Activated CD8-positive, alpha-beta T cell treated with anti-CD3 and anti-CD28 coated beads for 36 hours (primary cell): ENCODE measurements at places on chromosomes 13 and 19. TPM values are rescaled to one million over a fixed set of nuclear protein-coding genes. Genes with fewer than 3 reads are reported as not detected.

CGB8 gene
- total RNA-seq = not detected

CADM4 gene
- 0.22 TPM for total RNA-seq

CYP2A7 gene
- not detected for total RNA-seq

TMEM272 gene
- total RNA-seq = 0.32 TPM

PTH2 gene
- not detected for total RNA-seq

CCDC169 gene
- total RNA-seq = not detected

ZNF578 gene
- 0.72 TPM for total RNA-seq

FPR3 gene
- not detected for total RNA-seq

C19orf67 gene
- not detected for total RNA-seq

HSH2D gene
- total RNA-seq = 25.5 TPM

KLK14 gene
- 0.43 TPM for total RNA-seq

FCHO1 gene
- total RNA-seq = 38.3 TPM

LGI4 gene
- total RNA-seq = 0.25 TPM

RNF225 gene
- total RNA-seq = 1.1 TPM

ZNF723 gene
- total RNA-seq = not detected

LGALS4 gene
- total RNA-seq = 0.29 TPM

VSTM2B gene
- total RNA-seq = not detected

IRF2BP1 gene
- total RNA-seq = 17.2 TPM

GJB6 gene
- 3.3 TPM for total RNA-seq

PPFIA3 gene
- total RNA-seq = 3.9 TPM

POU2F2 gene
- 40.7 TPM for total RNA-seq

CCDC8 gene
- total RNA-seq = not detected

BRME1 gene
- 5.2 TPM for total RNA-seq

SPACA4 gene
- total RNA-seq = not detected

ATP13A1 gene
- total RNA-seq = 53.1 TPM

ZNF813 gene
- 7.8 TPM for total RNA-seq

PRKCSH gene
- total RNA-seq = 207 TPM

ICAM4 gene
- 0.36 TPM for total RNA-seq

SMIM7 gene
- 48.0 TPM for total RNA-seq

B3GNT8 gene
- 0.59 TPM for total RNA-seq

TPP2 gene
- total RNA-seq = 70.3 TPM

SLC17A7 gene
- total RNA-seq = not detected

WASF3 gene
- total RNA-seq = 0.09 TPM

FUT2 gene
- total RNA-seq = not detected

SYT5 gene
- not detected for total RNA-seq

TMEM221 gene
- not detected for total RNA-seq

ZNF227 gene
- 17.7 TPM for total RNA-seq

KIR3DL2 gene
- total RNA-seq = 0.14 TPM

ZNF730 gene
- total RNA-seq = 2.6 TPM

TRAPPC6A gene
- total RNA-seq = 28.8 TPM

CGB1 gene
- not detected for total RNA-seq

TSHZ3 gene
- 0.38 TPM for total RNA-seq

CLEC17A gene
- total RNA-seq = 0.60 TPM

ZNF442 gene
- 1.5 TPM for total RNA-seq

PRR20C gene
- not detected for total RNA-seq

ZNF829 gene
- 4.9 TPM for total RNA-seq

CATSPERD gene
- total RNA-seq = not detected

CLEC4M gene
- not detected for total RNA-seq

USHBP1 gene
- not detected for total RNA-seq

SGCG gene
- total RNA-seq = not detected

ZNF665 gene
- total RNA-seq = 7.5 TPM

PCDH20 gene
- total RNA-seq = not detected
